ENCODE measurements at places on chromosomes 3 and 15.

DNA sequence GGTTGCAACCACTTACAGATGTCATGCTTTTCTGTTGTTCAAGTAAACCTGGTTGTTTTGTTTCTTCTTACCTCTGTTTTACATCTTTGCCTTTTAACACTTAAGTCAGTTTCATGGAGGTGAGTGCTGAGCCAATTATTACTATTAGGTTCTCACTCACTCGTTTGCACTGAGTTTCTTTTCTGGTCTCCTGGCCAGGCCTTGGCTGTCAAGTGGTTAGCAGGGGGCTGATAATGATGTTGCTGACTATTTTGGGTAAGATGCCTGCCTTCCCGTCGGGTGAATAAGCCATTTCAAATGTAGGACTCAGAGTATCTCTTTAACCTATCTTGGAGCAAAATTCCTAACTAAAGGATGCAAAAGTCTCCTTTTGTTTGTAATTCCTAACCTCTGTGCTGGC is 78.5 kb downstream of the KLHL25 start:
- DNase-seq = no peak

- DNase-seq = no peak
Observed at GRCh38 chr3:60809857-60810610, 441.2 kb downstream of the FHIT start.

- DNase-seq = no peak
Observed at GRCh38 chr3:46120983-46121382, 87.1 kb downstream of the CCR1 start.

- no peak for DNase-seq
Observed at GRCh38 chr15:52652984-52653383, 26.2 kb downstream of the ATOSA start.

GRCh38 chr15:93613386-93613785 is 524.4 kb upstream of the RGMA start:
- DNase-seq = no peak

DNA sequence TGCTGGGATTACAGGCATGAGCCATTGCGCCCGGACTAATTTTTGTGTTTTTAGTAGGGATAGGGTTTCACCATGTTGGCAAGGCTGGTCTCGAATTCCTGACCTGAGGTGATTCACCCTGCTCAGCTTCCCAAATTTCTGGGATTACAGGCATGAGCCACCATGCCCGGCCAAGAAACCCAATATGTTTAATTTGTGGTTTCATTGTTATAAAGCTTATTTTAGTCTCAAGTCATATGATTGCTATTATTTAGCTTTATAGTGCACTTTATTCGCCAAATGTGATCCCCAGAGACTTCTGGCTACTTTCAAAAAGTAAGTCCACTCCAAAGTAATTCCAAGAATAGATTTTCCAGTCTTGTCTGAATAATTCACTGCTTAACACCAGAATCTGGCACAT is 19.3 kb upstream of the SLC4A7 start:
- no peak for DNase-seq

DNA sequence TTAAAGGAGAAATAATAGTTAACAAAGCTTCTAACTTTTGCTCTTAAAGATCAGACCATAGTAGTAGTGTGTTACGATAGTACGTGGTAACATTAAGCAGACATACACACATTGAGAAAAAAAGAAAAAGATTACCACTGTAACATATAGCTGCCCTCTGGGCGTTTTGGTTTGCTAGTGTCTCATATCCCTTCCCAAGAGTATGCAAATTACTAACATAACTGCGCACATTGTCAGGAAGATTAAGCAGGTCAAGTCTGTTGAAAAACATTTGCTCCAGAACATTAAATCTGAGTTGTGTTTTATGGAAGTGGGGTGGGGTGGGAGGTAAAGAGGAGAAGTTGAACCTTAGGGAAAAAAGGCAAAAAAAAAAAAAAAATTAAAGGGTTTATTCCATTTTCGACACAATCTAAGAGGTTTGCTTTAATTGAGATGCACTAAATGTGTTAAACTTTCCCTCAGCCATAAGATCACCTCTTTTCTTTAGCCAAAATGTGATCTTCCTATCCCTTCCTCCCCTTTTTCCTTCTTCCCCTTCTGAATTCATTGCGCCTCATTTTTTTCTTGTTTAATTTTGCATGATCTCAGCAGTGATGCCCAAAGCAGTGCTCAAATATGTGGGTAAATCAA is 1.5 kb upstream of the LRIG1 start:
- no peak for DNase-seq

All from central memory CD8-positive, alpha-beta T cell (primary cell).